GM12892 (cell line): ENCODE measurements at places on chromosomes 12 and 14.

GRCh38 chr14:68402525-68403101, 390.3 kb downstream of the ZFP36L1 start:
- DNase-seq, result no peak

DNA sequence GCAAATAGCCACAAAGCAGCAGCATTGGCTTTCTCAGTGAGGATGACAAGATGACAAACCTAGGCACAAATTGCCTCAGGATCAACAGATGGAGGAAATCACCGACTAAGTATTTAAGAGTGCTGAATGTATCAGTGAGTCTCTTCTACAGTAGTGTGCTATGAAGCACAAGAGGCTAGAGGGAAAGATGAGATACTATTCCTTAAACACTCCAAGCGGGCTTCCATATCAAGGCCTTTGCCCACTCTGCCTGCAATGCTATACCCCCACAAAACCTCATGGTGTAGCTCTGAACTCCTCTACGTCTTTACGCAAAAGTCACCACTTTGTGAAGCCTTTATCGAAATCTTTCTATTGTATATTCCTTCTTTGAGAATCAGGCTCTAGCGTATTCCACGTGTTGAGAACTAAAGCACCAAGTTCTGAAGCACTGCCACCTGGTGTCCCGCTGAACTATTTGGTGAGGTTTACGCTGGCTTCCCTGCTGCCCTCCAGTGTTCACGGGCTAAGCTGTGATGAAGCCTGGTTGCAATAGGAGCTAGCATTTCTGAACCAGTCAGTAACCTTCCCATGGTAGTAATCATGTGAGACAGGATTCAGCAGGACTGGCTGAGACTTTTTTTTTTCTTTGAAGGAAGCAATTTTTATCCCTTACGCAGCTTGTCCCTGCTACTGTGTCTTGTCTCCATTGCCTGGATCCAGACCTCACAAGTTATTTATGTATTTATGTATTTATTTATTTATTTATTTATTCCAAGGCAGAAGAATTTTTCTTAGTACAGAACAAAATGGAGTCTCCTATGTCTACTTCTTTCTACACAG, 426.5 kb upstream of the OR4E1 start:
- DNase-seq, result no peak

DNA sequence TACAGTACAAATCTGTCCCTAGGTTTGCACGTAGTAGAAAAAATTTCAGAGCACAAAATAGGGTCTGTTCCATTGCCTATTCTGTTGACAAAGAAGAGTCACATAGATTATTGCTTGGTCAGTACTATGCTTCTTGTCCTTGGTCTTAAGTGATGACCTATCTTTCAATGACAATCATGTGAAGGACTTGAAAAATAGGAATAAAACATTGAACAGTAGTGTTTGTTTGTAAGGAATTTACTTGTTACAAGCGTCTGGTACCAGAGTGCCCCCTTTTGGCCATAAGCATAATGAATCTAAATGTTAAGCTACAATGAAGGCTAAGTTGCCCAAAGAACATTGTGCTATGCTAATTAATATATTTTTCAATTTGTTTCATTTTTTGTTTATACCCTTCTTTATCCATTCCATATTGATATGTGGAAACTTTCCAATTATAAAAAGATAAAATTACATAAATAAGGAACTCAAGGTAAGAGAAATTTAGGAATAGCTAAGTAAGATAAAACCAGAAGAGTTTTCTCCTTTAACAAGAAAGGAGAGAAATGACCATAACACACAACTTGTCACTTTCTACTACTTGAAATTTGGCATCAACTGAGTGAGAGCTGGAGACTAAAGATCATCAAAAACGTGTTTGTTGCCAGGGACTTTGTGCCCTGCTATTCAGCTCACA, 204.7 kb downstream of the EPS8 start:
- no peak for DNase-seq

- no peak for DNase-seq
Measured at GRCh38 chr14:73879027-73879426, 7.6 kb upstream of the ZNF410 start.

DNA sequence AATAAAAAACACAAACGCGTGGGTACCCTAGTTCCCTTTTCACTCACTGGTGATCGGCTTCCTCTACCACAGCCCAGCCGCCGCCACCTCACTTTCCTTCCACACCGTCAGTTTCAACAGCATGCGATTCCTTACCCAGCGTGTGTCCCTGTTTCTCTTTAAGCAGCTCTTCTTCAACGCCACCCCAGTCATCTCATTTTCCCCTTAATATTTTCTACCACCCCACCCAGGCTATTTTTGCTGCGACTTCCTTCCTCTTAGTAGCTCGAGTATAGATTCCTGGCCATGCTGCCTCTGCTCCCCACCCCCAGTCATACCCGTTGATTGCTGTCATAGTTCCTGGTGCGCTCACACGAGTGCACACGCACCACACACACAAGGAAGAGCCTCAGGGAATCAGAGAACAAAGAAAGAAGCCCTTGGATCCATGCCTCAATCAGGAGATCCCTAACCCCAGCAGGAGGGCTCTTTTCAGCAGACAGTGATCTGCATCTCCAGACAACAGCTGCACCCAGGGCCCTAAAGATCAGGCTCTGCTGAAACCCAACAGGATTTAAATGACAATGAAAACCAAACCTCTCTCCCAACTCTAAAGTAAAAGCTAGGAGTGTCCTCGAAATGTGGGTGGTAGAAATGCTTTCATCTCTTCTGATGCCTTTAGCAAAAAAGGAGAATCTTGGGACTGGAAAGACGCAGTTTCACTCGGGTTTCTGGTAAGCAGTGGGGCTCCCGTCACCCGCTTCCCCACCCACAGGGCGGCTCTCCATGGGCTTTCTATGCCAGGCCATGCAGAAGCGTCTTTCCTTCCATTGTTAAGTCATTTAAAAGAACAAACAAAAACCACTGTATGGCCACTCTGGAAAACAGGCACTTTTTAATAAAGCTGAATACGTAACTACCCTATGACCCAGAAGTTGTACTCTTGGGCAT, 23.8 kb downstream of the VPS37B start:
- DNase-seq, result peak; percentile 39

GRCh38 chr12:19462406-19462805, 23.1 kb downstream of the AEBP2 start:
- DNase-seq, result no peak

GRCh38 chr12:113245695-113246477, 24.6 kb downstream of the TPCN1 start:
- DNase-seq, result no peak

DNA sequence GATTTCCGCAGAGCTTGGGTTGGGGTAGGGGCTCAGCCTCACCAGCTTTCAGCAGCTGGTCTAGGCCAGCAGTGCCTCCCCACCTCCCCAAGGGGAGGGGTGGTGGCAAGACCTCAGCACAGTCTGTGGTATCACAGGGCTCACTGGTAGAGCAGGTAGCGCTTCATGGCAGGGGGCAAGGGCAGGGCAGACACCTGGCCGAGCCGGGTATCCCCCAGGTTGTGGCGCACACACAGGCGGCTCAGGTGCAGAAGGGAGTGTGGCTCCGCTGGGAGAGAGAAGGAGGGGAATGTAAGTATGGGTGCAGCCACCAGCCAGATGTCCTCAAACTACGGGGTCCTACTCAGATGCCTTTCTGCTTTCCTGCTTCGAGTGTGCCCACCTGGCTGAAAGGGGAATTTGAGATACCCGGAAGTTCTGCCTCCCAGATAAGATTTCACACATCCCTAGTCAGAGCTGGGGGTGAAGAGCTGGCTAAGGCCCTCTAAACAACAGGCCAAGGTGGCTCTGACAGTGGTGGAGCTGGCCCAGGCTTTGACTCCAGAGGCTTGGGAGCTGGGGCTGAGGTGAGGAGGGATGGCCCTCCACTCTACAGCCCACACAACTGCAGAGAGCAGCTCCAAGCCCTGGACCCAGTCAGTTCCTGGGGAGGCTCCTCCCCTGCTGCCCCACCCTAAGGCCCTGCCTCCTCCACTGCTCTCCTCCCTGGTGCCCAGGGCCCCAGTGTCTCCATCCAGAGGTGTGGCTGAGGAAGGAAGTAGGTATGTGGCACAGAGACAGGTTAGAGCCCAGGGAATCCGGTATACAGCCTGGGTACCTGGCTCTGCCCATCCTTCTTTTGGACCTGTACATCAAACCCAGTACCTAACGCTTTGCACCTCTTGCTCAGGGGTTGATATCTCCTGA, 1.8 kb downstream of the SPSB2 start:
- DNase-seq, result no peak

DNA sequence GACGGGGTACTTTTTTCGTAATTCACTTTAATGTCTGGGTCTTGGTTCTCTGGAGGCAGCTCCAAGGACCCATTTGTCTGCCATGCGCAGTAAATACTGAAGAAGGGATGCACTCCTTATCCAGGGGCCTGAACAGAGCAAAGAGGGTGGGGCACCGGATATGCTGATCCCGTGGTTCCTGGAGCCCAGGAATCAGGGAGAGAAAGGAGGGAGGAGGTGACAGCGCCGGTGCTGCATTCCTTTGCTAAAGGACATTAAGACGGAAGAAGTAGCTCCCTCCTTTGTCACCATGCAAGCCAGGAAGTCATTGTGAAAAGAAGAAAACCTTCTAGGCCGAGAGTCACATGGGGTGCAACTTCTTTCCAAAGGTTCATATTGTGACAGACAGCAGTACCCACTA, 1057.7 kb downstream of the VRK1 start:
- no peak for DNase-seq

- no peak for DNase-seq
Measured at GRCh38 chr12:55061024-55061423, 41.2 kb downstream of the NEUROD4 start.

- DNase-seq, result no peak
Measured at GRCh38 chr12:96208801-96209549, 14.8 kb downstream of the ELK3 start.

DNA sequence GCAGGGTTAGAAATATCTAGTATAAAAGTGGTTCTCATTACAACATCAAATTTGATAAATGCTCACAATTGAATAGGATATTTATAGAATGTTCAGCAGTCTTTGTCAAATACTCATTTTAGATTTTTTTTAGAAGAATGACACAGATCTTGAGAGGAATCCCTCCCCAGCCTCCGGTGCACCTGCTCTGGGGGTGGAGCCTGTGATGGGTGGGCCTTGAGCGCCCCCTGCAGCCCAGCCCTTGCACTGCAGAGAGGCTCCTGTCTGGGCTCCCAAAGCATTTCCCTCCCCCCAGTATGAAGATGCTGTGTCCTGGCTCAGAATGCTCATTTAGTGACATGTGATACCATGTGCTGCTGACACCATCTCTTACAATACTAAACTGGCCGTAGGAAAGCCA, 792.3 kb downstream of the TMEM121 start:
- peak; percentile 40 for DNase-seq

DNA sequence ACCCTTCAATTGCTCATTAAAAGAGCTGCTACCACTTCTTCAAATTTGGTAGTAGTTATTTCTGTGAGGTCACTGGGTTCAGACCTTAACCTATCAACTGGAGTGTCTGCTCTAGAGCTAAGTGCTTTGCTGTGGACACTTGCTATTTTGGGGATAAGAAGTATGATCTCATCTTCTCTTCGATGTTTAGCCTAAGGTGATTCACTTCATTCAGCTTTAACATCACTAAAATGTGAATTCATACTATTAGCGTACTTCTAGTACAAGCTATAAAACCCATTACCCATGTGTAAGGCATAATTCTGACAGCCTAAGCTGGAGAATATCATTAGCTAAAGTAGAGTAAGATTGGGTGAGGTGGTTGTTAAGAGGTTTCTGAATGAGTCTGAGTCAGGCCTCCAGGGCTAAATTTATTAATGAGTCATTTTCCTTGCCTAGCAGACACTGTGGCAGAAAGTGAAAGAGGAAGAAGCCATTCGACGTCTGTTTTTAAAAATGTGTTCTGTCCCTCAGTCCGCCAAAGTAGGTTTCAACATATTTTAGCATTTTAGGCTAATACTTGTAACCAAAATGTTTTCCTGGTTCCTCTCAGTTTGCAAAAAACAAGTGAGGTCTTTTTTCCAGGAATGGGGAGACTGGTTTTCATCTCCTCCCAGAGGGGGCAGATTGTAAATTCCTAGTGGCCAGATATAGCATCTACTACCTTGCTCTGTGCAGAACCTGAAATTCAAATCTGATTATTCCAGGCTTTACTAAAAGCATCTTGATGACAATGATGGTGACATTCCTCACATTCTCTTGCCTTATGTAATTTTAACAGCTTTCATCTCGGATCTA, 103.6 kb downstream of the SSPN start:
- DNase-seq, result peak; percentile 43

GRCh38 chr14:21437063-21437901, 18.6 kb downstream of the CHD8 start:
- peak; percentile 82 for DNase-seq

DNA sequence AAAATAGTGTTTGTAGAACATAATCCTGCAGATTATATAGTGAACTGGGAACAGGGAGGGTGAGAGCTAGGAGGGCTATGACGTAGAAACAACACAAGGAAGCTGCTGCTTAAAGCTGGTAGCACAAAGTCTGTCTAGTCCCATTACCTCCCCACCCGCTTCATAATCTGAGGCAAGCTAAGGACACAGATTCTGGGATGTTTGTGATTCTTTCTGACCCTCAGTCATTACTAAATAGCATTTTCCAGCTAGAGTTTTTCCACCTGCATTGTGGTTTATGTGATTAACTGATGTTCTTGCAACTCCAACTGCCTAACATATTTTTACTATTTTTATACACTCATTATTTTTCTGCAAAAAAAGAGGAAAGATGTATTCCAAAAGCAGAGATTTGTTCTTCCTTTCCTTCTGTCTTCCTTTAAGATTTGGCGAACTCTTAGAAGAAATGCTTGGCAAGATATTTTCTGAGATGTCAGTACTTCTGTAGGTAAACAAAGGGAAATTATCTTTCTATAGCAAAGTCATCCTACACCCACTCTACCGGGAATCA, 293.2 kb upstream of the FAR2 start:
- no peak for DNase-seq

DNA sequence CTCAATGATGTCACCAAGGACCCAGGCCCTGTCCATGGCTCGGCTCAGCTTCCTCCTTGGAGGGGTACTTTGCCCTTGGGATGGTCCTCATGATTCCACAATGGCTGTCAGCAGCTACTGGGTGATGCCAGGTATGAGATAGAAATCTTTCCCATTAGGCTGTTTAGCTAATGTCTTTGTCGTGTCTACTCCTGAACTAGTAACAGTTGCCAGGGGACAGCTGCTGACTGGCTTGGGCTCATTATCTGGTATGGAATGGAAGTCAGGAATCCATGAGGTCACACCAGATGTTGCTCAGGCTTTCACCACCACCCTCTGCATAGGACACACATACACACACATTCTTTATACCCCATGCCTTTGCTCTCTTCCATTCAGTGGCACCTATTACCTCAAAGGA, 9.2 kb downstream of the PRPH start:
- no peak for DNase-seq

- DNase-seq, result no peak
Measured at GRCh38 chr14:93923626-93924025, 3.5 kb upstream of the FAM181A start.

GRCh38 chr12:2664721-2665577, 129.8 kb upstream of the FKBP4 start:
- no peak for DNase-seq

- no peak for DNase-seq
Measured at GRCh38 chr12:123076604-123077297, 74.1 kb downstream of the PITPNM2 start.
